CD4-positive, alpha-beta T cell treated with Interleukin-17A for 4 hours (primary cell): ENCODE measurements at places on chromosomes 4 and X.

GRCh38 chr4:106347167-106347566 lies 21.4 kb downstream of the GIMD1 start:
- DNase-seq = no peak

DNA sequence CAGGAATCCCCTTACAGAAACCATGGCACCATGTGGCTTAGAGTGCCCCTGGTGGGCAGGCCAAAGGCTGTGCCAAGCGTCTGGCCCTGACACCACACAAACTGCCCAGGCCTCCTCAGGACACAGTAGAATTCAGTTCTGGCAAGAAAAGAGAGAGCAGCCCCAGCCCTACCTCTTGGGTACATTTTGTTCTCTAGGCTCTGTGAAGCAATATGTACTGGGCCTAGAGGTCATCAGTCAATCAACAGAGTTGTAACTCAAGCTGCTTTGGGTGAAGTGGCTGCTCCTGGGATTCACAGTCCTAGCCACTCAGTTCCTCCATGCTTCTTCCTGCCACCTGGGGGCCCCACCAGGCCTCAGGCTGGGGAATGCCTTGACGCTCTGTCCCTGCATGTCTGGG lies 158.1 kb upstream of the MAMLD1 start:
- no peak for DNase-seq

DNA sequence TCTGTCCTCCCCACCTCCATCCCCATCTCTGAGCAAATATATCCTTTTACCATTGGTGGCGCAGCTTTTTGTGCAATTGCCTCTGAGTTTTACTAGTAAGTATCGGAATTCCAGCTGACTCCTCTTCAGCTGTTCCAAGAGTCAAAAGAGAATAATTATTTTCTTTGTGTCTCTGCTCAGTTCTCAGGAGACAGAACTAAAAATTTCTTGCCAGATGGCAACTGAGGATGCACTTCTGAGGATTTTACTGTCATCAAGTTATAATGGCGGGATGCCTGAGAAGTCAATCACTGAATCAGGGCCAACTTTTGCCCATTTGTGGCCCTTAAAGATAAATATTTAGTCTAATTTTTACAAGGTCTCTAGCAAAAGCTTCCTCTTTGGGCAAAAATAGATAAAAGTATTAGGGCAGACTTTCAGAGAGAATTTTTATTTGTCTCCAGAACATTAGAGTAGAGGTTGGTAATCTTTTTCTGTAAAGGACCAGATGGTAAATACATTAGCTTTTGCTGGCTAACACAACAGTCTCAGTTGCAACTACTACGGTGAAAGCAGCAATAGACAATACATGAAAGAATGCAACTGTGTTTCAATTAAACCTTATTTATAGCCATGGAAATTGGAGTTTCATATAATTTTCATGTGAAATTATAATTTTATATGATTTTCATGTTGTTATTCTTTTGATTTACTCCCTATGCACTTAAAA lies 15.6 kb upstream of the ADGRA3 start:
- DNase-seq = no peak

GRCh38 chr4:89413518-89413917 lies 105.9 kb upstream of the GPRIN3 start:
- DNase-seq = no peak

DNA sequence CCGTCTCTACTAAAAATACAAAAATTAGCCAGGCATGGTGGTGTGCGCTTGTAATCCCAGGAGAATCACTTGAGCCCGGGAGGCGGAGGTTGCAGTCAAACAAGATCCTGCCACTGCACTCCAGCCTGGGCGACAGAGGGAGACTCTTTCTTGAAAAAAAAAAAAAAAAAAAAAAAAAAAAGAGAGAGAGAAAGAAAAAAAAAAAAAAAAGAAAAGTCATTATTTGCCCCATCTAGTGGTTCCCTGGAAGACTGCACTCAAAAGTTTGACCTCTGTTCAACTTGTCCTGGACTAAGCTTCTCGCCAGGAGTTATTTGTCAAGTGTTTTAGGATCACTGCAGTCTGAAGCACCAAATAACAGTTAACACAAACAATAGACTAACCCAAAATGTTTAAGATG lies 45.3 kb upstream of the KCTD8 start:
- DNase-seq = no peak

- DNase-seq = no peak
These were observed 42.2 kb upstream of the PUDP start for GRCh38 chrX:7190157-7190556.

- DNase-seq = no peak
These were observed 293.5 kb downstream of the ZNF674 start for GRCh38 chrX:46251755-46252154.

DNA sequence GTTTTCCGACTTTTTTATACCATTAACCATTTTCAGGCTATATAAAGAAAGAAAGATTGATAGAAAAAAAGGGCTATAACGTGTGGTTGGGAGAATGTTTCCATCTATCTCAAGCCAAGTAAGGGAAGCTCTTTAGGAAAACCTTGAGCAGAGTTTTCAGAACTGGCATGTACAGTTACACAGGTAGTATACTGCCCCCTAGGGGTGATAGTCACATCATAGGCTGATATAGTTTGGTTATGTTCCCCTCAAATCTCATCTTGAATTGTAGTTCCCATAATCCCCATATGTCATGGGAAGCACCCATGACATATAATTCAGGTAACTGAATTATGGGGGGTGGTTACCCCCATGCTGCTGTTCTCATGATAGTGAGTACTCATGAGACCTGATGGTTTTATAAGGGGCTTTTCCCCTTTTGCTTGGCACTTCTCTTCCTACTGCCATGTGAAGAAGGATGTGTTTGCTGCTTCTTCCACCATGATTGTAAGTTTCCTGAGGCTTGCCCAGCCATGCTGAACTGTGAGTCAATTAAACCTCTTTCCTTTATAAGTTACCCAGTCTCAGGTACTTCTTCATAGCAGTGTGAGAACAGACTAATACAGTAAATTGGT lies 186.8 kb downstream of the TMA16 start:
- DNase-seq = peak; percentile 48

DNA sequence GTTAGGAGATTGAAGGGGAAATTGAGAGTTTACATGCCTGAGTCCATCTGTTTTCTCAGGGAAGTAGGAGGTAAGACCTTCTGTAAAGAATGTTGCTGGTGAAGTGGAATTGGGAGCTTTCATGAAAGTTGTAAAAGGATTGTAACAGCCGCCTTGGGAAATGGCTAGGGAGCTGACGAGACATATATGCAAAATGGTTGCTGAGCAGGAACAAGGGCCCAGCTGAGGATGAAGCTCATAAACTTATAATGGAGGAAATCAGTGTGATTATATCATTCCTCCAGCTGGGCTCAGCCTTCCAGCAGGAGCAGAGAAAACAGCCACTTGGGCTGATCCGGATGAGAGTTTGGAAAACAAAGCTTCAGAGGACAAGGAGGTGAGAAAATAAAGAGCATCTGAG lies 208.7 kb downstream of the MAPK10 start:
- no peak for DNase-seq

DNA sequence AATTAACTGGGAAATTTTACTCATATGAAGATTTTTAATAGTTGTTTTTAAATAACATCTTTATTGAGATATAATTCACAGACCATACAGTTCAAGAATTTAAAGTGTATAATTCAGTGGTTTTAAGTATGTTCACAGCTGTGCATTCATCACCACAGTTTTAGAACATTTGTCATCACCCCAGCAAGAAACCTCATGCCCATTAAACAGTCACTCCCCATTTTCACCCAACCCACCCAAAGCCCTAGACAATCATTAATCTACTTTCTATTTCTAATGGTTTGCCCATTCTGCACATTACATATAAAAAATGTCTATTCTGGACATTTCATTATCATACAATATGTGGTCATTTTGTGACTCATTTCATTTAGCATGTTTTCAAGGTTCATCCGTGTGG lies 2.8 kb downstream of the UPRT start:
- DNase-seq = no peak

DNA sequence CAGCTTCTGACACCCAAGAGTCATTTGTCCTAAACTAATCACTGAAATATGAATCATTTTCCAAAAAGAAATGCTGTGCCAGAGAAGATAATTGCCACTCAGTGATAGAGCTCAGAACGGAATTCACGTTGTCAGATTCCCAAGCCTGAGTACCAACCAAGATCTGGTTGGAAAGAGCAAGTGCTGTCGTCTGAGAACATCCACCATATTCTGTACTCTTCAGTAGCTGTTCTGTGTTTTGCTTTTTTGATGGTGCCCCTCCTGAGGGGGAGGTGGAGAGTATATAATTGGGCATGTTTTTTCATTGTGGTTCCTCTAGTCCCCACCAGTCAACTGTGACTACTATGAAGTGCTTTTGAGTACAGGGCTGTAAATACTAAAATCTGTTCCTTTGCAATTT lies 13.2 kb downstream of the RUFY3 start:
- no peak for DNase-seq

DNA sequence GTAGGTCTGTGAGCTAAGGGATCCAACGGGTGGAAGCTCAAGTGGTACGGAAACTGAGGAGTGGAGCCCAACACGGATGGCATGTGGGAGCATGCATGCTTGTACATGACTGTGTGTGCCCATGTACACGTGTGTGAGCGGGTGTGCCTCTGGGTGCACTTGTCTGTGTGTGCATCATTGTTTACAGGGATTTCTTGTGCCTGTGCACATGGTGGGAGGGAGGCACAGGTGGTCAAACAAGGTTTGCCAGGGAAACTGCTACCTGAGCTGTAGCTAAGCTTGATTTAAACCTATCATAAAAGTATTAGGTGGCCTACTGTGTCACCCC lies 122.5 kb upstream of the MAMLD1 start:
- no peak for DNase-seq

DNA sequence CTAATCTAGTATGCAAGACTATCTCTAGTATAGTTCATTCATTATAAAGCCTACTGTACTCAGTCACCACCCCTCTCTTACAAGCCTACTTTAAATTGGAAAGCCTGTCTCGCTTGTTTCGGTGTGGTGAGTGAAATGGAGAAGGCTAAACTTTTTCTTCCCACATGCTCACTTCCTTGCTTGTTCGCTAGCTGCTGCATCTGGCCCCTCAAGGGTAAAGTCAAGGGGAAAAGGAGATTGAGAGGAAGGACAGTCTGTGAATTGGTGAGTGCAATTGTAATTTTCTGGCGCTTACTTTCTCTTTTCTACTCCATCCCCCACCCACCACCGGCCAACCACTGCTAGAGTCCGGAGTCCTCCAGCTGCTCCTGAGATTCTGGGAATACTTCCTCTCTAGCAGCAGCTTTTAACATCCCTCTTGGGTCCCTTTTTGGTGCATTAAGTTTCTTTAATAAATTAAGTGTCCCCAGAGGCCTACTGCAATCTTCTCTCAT lies 12.1 kb upstream of the ARAP2 start:
- DNase-seq = no peak

- DNase-seq = no peak
These were observed 233.2 kb downstream of the ARHGAP10 start for GRCh38 chr4:147965056-147965455.

GRCh38 chrX:10769696-10770619 lies 149.6 kb upstream of the MID1 start:
- no peak for DNase-seq

GRCh38 chr4:9923195-9923812 lies 98.0 kb downstream of the SLC2A9 start:
- no peak for DNase-seq

- no peak for DNase-seq
These were observed 68.0 kb downstream of the IL21 start for GRCh38 chr4:122552898-122553297.

GRCh38 chr4:66842026-66842723 lies 703.1 kb downstream of the CENPC start:
- no peak for DNase-seq

- DNase-seq = no peak
These were observed 33.4 kb upstream of the RBM47 start for GRCh38 chr4:40662962-40663604.

GRCh38 chr4:153181700-153182099 lies 22.5 kb upstream of the TRIM2 start:
- DNase-seq = no peak

DNA sequence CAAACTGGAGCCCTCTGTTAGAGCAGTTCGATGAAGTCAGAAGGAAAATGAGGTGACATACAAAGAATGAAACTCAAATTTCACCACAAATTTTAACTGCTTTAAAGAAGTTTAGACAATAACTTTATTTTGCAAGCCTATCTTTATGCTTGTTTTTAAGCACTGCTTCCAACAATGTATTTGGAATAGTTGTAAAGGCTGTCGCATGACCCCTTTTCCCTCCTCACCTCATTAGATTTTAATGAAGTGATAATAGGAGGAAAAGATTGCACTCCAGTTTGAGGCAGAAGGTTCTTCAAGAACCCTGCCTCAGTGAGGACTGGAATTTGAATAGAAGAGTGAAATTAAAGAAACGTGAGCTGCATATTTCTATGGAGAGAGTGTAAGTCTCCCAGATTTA lies 386.1 kb upstream of the NR3C2 start:
- no peak for DNase-seq

DNA sequence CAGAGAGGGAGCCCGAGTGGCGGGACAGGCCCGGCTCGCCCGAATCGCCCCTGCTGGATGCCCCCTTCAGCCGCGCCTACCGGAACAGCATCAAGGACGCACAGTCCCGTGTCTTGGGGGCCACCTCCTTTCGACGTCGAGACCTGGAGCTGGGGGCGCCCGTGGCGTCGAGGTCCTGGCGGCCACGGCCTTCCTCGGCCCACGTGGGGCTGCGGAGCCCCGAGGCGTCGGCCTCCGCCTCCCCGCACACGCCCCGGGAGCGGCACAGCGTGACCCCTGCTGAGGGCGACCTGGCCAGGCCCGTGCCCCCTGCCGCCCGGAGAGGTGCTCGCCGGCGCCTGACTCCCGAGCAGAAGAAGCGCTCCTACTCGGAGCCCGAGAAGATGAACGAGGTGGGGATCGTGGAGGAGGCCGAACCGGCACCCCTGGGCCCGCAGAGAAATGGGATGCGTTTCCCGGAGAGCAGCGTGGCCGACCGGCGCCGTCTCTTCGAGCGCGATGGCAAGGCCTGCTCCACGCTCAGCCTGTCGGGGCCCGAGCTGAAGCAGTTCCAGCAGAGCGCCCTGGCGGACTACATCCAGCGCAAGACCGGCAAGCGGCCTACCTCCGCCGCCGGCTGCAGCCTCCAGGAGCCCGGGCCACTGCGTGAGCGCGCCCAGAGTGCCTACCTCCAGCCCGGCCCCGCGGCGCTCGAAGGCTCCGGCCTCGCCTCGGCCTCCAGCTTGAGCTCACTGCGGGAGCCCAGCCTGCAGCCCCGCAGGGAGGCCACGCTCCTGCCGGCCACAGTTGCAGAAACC lies 156.9 kb downstream of the SOWAHB start:
- no peak for DNase-seq

GRCh38 chr4:123362103-123362502 lies 34.5 kb upstream of the SPRY1 start:
- DNase-seq = no peak

DNA sequence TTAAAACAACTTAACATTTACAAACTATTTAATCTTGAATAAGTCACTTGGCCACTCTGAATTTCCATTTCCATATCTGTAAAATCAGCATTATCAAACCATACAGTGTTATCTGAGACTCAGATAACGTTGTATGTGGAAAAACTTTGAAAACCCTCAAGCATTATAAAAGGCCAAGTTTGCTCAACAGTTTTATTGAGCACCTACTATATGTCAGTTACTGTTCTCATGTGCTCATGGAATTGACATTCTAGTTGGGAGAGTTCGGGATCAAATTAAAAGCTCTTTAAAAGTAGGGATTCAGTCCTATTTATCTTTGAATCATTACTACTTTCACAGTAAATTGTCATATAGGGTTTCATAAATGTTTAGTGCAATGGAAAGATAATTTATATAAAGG lies 97.9 kb downstream of the FRMPD4 start:
- no peak for DNase-seq
